ENCODE measurements at places on chromosomes 7 and 10. TPM values are rescaled to one million over a fixed set of nuclear protein-coding genes. Genes with fewer than 3 reads are reported as not detected.

Gene ZNF853
- 14.0 TPM for total RNA-seq

DNA sequence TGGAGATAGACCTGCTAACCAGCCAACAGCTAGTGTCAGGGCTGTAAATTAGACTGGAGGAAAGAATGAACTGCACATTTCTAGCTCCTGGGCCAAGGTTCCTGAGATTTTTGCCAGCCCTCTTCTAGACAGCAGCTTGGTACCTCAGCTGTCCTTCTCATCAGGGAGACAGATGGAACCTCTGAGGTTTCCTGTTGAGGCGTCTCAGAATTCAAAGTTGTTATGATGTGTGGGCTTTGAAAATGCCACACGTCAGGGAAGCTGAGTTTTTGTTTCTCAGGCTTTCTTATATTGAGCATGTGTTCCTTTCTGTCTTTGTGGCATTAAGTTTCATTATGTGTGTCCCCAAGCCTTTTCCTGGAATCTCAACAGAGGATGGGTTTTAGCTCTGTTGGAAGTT, 736.6 kb downstream of the AUTS2 start:
- no peak for DNase-seq

Gene SIRT1
- total RNA-seq: 18.9 TPM

Gene ZNF425
- 2.9 TPM for total RNA-seq

Gene LRRC61
- total RNA-seq: 14.0 TPM

DNA sequence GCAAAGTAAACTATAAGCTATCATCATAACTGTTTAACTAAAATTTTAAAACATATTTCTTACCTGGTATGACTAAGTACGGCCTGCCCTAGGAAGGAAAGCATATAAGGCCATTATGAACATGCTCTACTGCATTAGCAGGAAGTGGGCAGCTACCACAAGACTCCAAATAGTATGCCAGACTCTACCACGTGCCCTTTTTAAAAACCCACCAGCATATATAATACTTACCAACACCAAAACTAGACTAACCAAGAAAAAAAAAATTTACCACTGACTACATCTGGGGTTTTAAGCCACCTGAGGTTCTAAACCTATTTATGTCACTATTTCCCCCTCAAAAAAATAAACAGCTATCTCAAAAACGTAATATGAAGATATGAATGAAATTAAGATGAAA, 30.1 kb downstream of the NUDCD3 start:
- DNase-seq: no peak

DNA sequence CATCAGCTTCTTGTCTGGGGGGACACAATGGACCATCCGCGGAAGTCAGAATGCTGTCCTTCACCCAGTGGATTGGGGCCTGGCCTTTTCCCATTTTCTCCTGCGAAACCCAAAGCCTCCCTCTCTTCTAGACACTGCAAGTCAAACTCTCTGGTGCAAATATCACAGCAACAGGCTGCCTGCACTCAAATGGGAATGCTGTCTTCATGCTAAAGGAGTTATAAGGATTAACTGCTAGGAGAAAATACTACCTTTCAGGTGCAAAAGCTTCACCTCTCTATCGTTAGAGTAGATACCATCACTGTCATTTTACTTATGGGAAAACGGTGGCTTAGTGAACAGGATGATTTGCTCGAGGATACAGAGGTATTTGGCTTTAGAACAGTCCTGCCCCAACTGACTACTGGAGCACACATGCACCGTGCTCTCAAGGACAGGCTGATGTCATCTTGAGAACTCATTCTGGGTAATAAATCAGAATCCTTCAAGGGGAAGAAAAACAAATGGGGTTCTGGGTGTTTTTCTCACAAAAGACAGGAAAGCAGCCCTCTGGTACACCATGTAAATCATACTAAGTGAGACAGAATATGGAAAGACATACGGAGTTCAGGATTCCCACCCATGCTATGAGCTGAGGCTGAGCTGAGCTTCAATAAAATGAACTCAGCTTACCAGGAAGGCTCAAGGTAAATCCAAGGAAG, 100.9 kb downstream of the SAMD9 start:
- no peak for DNase-seq

DNA sequence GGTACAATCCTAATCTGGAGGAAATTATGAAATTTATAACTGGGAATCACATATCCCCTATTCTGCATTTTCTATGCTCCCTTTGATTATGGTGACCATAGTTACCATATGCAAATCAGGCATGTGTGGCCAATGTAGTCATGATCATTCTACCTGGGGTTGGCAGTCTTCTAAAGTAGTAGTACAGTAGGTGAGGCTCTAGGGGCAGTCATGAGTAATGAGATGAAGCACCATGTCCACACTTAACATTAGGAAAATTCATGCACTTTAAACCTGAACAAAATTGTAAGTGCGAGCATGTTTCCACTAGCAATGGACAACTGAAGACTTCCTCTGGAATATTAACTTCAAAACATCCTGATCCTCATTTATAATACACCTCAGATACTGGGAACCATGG, 545.9 kb downstream of the SUGCT start:
- DNase-seq: no peak

DNA sequence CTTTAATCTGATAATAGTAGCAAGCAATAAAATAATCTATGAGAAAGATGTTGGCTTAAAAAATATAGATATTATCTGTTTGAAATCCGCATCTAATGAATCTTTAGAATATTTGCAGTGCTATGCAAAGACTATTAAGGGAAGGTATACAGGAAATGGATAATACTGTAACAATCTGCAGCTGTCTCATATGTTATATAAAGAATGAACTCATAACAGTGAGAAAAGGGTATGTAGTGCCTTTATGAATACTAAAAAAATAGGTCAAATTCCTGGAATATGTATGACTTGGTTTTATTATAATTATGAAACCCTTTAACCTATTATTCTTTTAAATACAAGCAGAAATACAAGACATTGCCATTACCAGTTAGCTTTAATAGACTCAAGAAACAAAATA, 105.1 kb upstream of the GPR22 start:
- no peak for DNase-seq

DNA sequence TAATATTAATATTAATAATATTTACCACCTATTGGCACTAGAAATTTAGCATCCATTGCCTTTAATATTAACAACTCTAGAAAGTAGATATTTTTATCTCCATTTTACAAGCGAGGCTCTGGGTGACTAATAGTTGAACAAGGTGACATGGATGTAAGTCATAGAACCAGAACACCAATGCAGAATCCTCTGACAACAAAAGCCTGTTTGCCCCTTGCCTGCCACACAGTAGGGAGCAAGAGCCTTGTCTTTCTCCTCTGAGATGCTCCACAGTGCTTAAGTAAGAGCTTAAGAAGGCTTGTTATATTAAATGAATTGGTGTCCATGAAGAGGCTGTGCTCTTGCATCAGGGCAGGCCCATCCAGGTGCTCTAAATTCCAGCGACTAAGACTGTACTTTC, 51.2 kb upstream of the LBX1 start:
- no peak for DNase-seq

DNA sequence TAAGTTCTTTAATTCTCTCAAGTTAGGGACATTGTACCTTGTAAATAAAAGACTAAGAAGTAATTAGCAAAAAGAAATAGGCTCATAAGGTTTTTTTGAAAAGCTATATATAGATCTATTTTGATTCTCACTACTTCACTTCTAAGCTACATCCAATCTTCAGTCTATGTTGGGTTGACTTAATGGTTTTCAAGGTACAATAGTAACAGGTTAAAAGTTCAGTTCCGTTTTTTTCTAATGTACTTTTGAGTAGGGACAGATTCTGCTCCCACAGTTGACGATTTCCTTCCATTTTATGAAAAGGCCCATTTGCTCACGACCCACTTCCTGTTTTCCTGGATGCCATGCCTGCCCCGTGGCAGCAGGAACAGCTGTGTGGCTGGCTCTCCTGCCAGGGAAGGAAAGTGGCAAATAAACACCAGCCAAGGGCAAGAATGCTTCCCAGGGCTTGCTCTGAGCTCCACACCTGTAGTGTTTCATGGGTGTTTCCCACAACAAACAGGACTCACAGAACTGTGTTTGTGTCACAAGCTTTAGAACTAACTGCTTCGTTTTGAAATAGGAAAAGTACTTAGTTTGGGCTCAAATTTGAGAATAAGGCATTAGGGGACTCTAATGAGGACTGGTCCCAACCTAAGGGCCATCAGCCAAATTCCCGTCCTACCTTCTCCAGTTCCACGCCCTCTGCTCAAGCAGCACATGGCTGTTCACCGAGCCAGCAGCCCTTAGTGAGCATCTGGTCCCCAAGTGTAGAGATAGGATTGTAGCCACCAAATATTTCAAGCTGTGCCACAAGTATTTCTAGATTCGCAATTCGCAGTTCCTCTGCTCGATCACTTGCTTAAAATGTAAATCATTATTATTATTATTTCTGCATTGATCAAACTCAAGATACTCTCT, 240.7 kb downstream of the COBL start:
- DNase-seq: no peak

DNA sequence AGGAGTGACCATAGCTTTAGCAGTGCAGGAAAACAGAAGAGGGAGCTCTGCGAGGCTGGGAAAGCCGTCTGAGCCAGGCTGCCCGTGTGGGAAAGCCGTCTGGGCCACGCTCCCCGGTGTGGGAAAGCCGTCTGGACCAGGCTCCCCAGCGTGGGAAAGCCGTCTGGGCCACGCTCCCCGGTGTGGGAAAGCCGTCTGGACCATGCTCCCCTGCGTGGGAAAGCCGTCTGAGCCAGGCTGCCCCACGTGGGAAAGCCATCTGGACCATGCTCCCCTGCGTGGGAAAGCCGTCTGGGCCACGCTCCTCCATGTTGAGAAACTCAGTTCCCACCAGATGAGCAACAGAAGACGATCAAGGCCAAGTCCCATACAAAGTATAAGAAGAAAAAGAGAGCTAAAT, 101.8 kb downstream of the GALNT11 start:
- no peak for DNase-seq

Gene PON1
- total RNA-seq: not detected

DNA sequence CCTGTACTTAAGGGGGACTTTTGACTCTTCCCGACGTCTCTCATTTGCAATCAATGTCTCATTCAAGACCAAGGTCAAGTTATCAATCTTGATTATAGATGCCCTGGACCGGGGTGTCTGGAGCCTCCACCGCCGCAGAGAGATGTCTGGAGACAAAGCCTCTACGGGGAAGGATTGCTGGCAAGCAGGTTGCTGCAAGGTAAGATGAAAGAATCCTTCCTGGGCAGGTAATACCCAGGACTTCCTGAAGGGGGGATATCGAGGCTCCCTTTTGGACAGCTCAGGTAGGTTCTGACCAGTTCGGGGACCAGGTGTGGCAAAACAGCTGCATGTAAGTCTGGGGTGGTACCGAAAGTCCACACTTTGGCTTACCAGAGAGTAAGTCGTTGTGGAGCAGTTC, 12.5 kb upstream of the CUX1 start:
- no peak for DNase-seq

Gene UBTD1
- total RNA-seq: 18.4 TPM

DNA sequence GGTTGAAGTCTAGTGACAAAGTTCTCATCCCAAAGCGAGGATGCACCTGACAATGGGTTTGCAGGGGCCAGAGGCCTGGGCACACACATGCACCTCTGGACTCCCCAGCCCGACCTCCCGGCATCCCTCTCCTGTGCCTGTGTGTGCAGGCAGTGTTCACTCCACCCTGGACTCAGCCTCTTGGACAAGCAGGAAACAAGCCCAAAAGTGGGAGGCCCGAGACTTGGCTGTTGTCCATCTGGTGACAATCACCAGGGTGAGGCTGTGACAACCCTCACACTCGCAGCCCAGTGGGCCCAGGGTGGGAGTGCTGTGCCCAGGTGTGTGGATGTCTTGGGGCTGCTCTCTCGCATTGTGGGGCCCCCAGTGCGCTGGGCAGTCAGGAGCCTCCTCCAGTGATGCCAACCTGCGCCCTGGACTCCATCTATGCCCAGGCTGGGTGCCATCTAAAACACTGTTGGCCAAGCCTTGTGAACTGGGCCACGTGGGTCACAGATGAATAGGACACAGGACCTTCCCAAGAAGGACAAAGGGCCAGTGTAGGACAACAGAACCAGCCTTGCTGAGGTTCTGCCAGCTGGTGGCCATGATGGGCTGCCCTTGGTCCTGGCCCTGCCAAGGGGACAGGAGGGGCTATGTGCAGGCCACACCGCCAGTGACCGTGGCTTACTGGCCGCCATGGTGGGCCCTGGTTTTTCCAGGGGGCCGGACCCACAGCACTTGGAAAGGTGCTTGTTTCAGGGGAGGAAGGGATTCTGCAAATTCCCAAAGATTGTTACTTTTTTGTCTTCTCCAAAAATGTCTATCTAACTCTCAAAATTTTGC, 144.3 kb downstream of the TCERG1L start:
- no peak for DNase-seq

- no peak for DNase-seq
Measured at GRCh38 chr10:8800426-8800825, 745.9 kb downstream of the GATA3 start.

GRCh38 chr10:113052076-113052830, 102.2 kb downstream of the TCF7L2 start:
- no peak for DNase-seq

DNA sequence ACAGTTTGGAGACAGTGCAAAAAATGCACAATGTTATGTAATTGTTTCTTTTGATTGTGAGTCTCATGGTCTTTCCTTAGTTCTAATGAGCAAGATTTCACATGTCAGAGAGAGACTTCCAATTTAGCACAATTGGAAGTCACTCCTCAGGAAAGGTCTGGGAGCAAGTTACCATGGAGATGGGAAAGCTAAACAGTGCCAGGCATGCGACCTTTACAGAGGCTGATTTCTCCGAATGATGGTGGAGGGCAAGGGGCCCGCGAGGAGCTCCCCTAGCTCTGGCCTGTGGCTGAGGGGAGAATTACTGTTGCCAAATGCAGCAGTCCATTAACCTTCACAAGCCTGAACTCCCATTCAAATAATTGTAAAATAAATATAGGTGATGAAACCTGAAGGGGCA, 59.3 kb downstream of the CDCA7L start:
- no peak for DNase-seq

GRCh38 chr7:80347173-80347572, 164.7 kb downstream of the GNAT3 start:
- no peak for DNase-seq

GRCh38 chr10:130432850-130433249, 296.7 kb downstream of the GLRX3 start:
- DNase-seq: peak; percentile 62

DNA sequence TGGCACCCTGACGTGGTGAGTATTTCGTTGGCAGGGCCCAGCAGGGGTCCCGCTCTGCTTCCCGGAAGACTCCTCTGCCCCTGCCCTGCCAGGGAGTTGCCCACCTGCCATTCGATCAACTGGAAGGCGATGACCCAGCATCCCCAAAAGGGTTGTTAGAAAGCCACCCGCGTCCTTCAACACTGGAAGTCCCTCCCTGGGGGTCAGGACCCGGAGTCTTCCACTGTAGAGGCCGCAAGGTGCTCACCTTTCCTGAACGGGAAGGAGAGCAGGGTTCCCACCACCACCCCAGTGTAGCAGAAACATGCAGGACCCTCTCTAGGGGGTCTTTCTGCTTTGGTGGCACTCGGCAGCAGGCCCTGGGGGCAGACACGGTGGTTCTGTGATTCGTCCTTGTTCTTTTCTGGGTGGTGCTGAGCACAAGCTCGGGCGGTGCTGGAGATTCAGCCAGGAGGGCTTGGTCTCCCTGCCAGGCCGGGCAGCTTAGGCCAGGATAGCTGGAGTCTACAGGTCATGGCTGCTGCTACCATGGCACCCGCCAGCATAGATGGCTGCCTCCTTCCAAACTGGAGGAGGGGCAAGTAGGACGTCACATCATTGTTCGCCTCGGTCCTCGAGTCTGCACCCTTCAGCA, 19.6 kb upstream of the DPYSL4 start:
- DNase-seq: no peak

- peak; percentile 88 for DNase-seq
Measured at GRCh38 chr10:124992462-124993344, 50.8 kb downstream of the ZRANB1 start.

- no peak for DNase-seq
Measured at GRCh38 chr7:81925530-81925929, 155.7 kb upstream of the HGF start.
